Liver (tissue), 10 donors: ENCODE measurements at places on chromosomes 4 and X. TPM values are rescaled to one million over a fixed set of nuclear protein-coding genes. Genes with fewer than 3 reads are reported as not detected.

COL4A5 gene
- 0.63 TPM for polyA plus RNA-seq

USP17L24 gene
- polyA plus RNA-seq = not detected

F8A2 gene
- not detected for polyA plus RNA-seq

ALB gene
- 33,802 TPM for polyA plus RNA-seq

PCYT1B gene
- 0.06 TPM for polyA plus RNA-seq

ENAM gene
- polyA plus RNA-seq = 0.29 TPM

FMR1 gene
- polyA plus RNA-seq = 11.6 TPM

TTC29 gene
- polyA plus RNA-seq = not detected

RBM46 gene
- 0.24 TPM for polyA plus RNA-seq

CLIC2 gene
- polyA plus RNA-seq = 3.3 TPM

MMRN1 gene
- polyA plus RNA-seq = 6.6 TPM

GAK gene
- 50.3 TPM for polyA plus RNA-seq

RTL9 gene
- polyA plus RNA-seq = not detected

MAGEB6 gene
- polyA plus RNA-seq = not detected

SYP gene
- polyA plus RNA-seq = 0.33 TPM

ABCD1 gene
- 4.0 TPM for polyA plus RNA-seq

GAGE2A gene
- not detected for polyA plus RNA-seq

FAM47A gene
- polyA plus RNA-seq = not detected

EGF gene
- not detected for polyA plus RNA-seq

ADGRG4 gene
- polyA plus RNA-seq = not detected

GUCY2F gene
- not detected for polyA plus RNA-seq

ZMAT1 gene
- 1.1 TPM for polyA plus RNA-seq

SSX4 gene
- not detected for polyA plus RNA-seq

LRCH2 gene
- polyA plus RNA-seq = 0.07 TPM

INTS12 gene
- polyA plus RNA-seq = 11.2 TPM

RBM47 gene
- polyA plus RNA-seq = 24.8 TPM

CYTL1 gene
- not detected for polyA plus RNA-seq

MRPL1 gene
- polyA plus RNA-seq = 15.7 TPM

STBD1 gene
- polyA plus RNA-seq = 42.5 TPM

S100G gene
- polyA plus RNA-seq = not detected

SYNPO2 gene
- 2.4 TPM for polyA plus RNA-seq

SPANXC gene
- not detected for polyA plus RNA-seq
